Activated CD4-positive, alpha-beta T cell treated with anti-CD3 and anti-CD28 coated beads, Interleukin-2, amount 10 ng/mL, durations not matched to agents 7 days and 5 days (primary cell): ENCODE measurements at places on chromosomes 12 and 14. TPM values are rescaled to one million over a fixed set of nuclear protein-coding genes. Genes with fewer than 3 reads are reported as not detected.

The C3AR1 gene
- total RNA-seq, result 5.4 TPM

The TRIM9 gene
- total RNA-seq, result 0.30 TPM

The DPPA3 gene
- not detected for total RNA-seq

The SDS gene
- not detected for total RNA-seq

The OTUB2 gene
- 2.3 TPM for total RNA-seq

The GPR132 gene
- 44.2 TPM for total RNA-seq

The POTEM gene
- not detected for total RNA-seq

The PPM1H gene
- total RNA-seq, result not detected

The KLRC2 gene
- not detected for total RNA-seq
